Astrocyte (in vitro differentiated cells and primary cell): ENCODE measurements at places on chromosomes 1 and 21. TPM values are rescaled to one million over a fixed set of nuclear protein-coding genes. Genes with fewer than 3 reads are reported as not detected.
A peak's percentile ranks its signal among the peaks of the same experiment; 100 is the strongest.

GRCh38 chr1:23108918-23109533, 59.6 kb downstream of the LUZP1 start:
- peaks cover 7% of the 10 kb centered on the region for H3K4me1 ChIP-seq
- no peak for DNase-seq
- peaks cover 24% of the 10 kb centered on the region for H3K36me3 ChIP-seq
- no peak overlapping the region for H3K27ac ChIP-seq

DNA sequence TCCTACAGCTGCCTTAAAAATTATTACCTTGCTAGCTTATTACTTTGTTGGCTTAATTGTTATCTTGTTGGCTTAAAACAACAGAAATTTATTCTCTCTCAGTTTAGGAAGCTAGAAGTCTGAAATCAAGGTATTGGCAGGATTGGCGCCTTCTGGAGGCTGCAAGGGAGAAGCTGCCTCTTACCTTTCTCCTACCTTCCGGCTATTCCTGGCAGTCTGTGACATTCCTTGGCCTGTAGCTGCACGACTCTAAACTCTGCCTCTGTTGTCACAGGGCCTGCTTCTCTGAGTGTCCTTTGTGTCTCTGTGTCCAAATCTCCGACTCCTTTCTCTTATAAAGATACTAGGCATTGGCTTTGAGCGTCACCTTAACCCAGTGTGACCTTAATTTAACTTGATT, 579.9 kb upstream of the B3GALT2 start:
- H3K27ac ChIP-seq, result no peak overlapping the region
- no peaks in the 10 kb centered on the region for H3K27me3 ChIP-seq
- no peaks in the 10 kb centered on the region for H3K36me3 ChIP-seq
- DNase-seq, result no peak
- H3K4me1 ChIP-seq, result no peaks in the 10 kb centered on the region

- H3K27me3 ChIP-seq, result no peaks in the 10 kb centered on the region
- DNase-seq, result no peak
- H3K27ac ChIP-seq, result no peak overlapping the region
- H3K4me3 ChIP-seq, result no peak overlapping the region
Measured at GRCh38 chr1:181592255-181592859, 109.0 kb downstream of the CACNA1E start.

GRCh38 chr1:15740924-15741850, 1.1 kb upstream of the TMEM82 start:
- peak; percentile 30 for DNase-seq
- H3K27me3 ChIP-seq, result no peaks in the 10 kb centered on the region

Gene ZMYND12
- 0.23 TPM in 1 of 2 replicates, not detected in the other for total RNA-seq

GRCh38 chr1:185644531-185644930, 89.7 kb upstream of the HMCN1 start:
- H3K27me3 ChIP-seq, result no peaks in the 10 kb centered on the region
- no peak overlapping the region for H3K27ac ChIP-seq
- no peaks in the 10 kb centered on the region for H3K36me3 ChIP-seq
- DNase-seq, result no peak

DNA sequence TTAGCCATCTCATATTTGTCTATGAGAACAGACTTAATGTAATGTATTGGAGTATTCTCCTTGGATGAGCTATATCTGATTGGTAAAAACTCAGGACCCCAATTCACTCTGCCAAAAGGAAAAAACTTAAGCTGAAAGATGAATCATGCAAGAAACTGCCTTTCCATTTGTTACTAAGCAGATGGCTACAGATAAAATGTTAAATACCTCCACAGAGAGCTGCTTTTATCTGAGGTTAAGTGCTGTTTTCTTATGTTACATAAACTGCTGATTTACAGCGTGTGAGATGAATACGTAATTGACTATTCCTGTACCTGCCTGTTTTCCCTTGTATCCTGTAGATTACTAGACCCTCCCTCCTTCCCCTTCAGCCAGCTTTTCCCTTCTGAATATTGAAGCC, 49.3 kb downstream of the CLCA4 start:
- DNase-seq, result peak; percentile 24
- no peaks in the 10 kb centered on the region for H3K27me3 ChIP-seq
- H3K4me3 ChIP-seq, result no peak overlapping the region
- H3K4me1 ChIP-seq, result no peaks in the 10 kb centered on the region

GRCh38 chr1:117826119-117826518, 103.3 kb downstream of the GDAP2 start:
- H3K4me1 ChIP-seq, result peaks cover 45% of the 10 kb centered on the region
- H3K27me3 ChIP-seq, result no peaks in the 10 kb centered on the region
- no peaks in the 10 kb centered on the region for H3K36me3 ChIP-seq
- no peak for DNase-seq

DNA sequence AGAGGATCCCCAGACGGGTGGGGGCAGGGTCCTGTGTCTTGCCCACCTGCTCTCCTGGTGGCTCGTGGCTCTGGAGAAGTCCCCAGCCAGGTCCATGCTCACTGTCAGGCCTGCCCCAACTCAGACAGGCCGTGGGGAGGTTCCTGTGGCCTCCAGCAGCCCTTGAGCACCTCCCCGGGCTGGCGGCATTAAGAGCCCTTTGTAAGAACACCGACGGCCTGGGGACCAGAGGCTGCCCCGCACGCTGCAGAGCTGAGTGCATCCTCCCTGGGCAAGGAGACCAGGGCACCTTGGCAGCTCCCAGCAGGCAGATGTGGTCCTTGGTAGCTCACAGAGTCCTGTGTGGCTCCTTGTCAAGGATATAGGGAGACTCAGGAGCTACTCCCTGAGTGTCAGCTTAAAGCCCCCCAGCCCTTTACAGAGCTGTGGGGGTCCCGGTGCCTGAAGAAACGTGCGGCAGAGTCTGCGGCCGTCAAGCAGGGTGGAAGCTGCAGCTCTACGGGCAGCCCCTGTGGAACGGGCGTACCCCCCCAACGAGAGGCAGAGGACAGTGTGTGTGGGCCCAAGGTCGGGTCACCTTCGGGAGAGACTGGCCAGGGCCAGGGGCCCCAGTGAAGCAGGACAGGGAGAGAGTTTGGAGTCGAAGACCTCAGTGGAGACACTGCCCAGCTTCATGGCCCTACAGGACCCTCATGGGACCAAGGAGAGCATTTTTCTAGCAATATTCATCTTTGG, 118.6 kb downstream of the PRDM16 start:
- no peak for DNase-seq
- no peaks in the 10 kb centered on the region for H3K27me3 ChIP-seq
- no peak overlapping the region for H3K27ac ChIP-seq
- no peak overlapping the region for H3K4me3 ChIP-seq

Gene SPATA45
- 0.65 TPM in 1 of 2 replicates, not detected in the other for total RNA-seq

Gene NES
- 280 and 310 TPM in 2 replicates for total RNA-seq

Gene LSM10
- 48.9 and 53.5 TPM in 2 replicates for total RNA-seq

DNA sequence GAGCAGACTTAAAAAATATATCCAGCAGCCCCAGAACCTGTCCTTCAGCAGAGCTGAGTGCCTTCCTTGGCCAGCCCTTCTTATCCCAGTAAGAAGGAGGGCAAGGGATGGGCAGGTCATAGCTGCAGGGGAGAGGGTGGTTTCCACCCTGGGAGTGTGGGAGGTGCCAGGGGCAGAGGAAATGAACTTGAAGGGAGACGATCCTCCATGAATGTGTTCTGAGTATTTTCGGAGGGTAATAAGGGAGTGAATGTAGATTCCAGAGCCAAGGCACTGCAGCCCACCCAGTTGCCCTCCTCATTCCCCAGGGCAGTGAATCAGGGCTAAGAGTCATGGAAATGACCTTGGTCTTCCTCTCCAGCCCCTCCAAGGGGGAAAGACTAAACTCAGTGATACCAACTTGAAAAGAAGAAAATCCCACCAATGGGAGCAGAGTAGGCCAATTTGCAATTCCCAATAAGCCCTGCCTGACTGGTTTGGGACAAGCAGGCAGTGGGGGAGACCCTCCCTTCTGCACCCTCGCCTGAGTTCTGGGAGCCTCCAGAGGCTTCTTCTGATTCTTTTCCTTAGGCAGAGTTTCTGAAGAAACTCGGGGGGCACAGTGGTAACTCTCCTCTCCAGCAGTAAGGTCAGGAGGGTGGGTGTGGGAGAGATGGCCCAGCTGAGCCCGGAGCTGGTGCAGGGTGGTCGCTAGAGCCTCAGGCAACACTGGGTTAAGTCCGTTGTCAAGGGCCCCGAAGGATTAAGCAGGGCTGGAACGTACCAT, 4.2 kb downstream of the MYOG start:
- DNase-seq, result no peak
- no peak overlapping the region for H3K4me3 ChIP-seq
- no peaks in the 10 kb centered on the region for H3K36me3 ChIP-seq

Gene TNFRSF4
- 0.34 and 0.41 TPM in 2 replicates for total RNA-seq

DNA sequence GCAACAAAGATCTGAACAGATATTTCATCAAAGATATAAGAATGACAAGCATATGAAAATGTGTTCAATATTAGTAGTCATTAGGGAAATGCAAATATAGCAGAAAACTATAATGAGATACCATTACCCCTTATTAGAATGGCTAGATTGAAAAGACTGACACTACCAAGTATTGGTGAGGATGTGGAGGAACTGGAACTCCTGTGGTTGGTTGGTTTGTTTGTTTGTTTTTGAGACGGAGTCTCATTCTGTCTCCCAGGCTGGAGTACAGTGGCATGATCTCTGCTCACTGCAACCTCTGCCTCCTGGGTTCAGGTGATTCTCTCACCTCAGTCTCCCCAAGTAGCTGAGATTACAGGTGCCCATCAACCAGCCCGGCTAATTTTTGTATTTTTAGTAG, 18.9 kb upstream of the HMGN1 start:
- DNase-seq, result no peak
- H3K27ac ChIP-seq, result no peak overlapping the region
- no peak overlapping the region for H3K4me3 ChIP-seq
- H3K36me3 ChIP-seq, result no peaks in the 10 kb centered on the region
- no peaks in the 10 kb centered on the region for H3K4me1 ChIP-seq

DNA sequence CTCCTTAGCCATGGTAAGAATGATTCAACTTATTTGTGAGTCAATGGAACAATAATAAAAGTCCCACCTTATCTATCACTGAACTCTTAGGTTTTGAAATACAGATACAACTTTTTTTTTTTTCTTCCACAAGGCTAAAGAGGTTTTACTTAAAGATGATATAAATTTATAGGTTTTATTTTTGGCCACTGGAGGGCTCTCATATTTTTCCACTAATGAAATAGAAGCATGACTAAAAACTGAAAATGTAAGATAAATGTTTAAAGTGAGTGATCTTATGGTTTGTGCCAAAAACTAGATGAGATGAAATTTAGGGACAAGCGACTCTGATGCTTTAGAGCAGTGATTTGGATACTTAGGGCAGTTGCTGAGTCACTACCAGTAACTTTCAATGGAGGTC, 499.0 kb downstream of the NUF2 start:
- H3K27me3 ChIP-seq, result no peaks in the 10 kb centered on the region
- no peaks in the 10 kb centered on the region for H3K36me3 ChIP-seq
- H3K4me1 ChIP-seq, result no peaks in the 10 kb centered on the region
- H3K4me3 ChIP-seq, result no peak overlapping the region
- H3K27ac ChIP-seq, result no peak overlapping the region

- no peaks in the 10 kb centered on the region for H3K4me1 ChIP-seq
- DNase-seq, result peak; percentile 58
- H3K4me3 ChIP-seq, result no peak overlapping the region
- H3K27me3 ChIP-seq, result no peaks in the 10 kb centered on the region
- no peaks in the 10 kb centered on the region for H3K36me3 ChIP-seq
- no peak overlapping the region for H3K27ac ChIP-seq
Measured at GRCh38 chr1:187264995-187265602, 436.4 kb downstream of the PLA2G4A start.

DNA sequence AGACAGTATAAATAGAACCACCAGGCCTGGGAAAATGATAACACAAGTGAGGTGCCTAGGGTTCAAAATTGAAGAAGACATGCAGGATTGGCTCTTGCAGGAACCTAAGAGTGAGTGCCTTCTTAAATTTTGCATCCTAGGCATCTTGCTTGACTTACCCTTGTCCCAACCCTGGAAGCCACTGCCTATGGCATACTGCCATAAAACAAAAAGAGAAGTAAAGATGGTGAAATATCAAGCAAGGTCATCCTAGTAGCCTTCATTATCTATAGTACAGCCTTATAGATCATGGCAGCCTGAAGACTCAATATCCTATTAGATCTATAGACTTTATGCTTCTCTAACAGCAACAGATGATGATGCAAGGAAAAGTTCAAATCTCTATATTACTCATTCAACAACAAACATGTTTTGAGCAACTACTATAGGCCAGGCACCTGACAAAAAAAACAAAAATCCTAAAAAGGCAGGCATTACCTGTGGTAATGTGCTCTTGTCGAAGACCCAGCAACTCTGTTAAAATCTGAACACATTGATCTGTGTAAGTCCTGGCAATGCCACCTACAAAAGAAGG, 6.3 kb downstream of the AP4B1 start:
- DNase-seq, result no peak
- H3K36me3 ChIP-seq, result peaks cover 42% of the 10 kb centered on the region

GRCh38 chr1:179007233-179007632, 18.5 kb upstream of the FAM20B start:
- no peak overlapping the region for H3K27ac ChIP-seq
- H3K27me3 ChIP-seq, result no peaks in the 10 kb centered on the region
- no peak for DNase-seq
- H3K4me1 ChIP-seq, result no peaks in the 10 kb centered on the region
- H3K36me3 ChIP-seq, result no peaks in the 10 kb centered on the region
- H3K4me3 ChIP-seq, result no peak overlapping the region
